ENCODE measurements at places on chromosomes 2 and 18.

DNA sequence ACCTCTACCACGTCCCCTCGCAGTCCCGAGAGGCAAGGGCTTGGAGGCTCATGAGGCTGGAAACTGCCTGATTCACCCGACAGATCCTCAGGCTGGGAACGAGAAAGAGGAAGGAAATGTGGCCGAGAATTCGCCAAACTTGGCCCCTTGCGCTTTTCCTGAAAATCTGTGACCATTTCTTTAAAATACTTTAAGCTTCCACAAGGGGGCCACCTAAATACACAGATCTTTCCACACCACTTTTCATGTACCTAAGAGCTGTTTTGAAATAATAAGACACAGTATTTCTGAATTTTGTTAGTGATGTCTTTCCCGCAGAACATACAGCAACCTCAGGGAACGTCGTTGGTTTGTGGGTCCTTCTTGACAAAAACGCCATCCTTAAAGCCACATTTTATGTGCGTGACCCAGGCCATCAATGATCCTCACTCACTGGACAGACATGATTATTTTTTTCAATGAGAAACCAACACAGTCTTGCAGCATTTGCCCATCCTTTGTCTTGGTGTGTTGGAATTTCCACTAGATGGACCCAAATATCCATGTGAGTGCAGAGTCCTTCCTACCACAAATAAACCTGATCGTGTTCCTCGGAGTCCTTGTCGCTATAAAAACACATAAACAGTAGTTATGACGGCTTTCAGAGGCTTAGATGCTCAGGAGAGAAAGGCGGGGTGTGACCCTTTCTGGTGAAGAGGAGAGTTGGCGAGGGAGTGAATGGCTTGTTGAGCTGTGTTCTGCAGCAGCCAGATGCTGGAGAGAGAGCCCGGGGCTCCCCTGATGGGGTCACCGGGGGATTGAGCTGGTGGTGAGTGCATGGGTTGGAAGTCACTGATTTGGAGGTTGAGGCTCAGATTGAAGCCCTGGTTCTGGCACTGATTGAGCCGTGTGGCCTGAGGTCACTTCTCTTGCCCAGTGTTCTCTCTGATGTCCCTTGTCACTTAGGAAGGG, 25.0 kb downstream of the DCDC2C start:
- no peak for DNase-seq

GRCh38 chr2:3151153-3151918, 226.3 kb downstream of the EIPR1 start:
- DNase-seq: no peak

DNA sequence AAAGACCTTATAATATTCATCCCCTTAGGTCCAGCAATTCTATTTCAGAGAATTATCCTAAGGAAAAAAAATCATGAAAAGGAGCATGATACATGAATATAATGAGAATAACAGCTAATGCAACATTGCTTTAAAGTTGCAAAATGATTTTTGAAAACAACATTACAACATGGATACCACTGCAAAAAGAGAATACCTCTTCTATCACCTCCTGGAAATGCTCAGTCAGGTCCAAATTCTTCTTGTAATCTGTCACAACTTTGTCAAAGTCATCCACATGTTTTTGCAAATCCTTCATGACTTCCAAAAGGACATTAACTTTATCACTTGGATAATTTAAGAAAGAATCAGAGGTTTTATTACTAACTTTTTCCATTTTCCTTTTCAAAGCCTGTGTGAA, 47.9 kb upstream of the TTN start:
- no peak for DNase-seq

- no peak for DNase-seq
Observed at GRCh38 chr18:38909972-38910371, 1344.4 kb upstream of the CELF4 start.

DNA sequence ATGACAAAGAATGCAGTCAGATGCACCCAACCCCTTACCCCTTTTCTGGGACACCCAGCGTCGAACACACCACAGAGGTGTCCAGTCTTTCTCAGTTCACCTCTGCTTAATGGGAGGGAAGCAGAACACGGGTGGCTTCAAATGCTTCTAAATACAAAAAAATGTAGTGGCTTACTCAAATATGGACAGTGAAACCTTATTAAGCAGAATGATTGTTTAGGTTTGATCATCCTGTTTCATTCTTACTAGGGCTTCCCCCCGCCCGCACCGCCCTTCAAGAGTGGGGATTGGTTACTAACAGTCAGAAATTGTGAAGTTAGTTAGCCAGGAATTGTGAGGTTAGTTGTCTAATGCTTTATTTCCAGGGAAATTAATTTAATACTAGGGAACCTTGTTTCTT, 21.6 kb downstream of the ATG16L1 start:
- no peak for DNase-seq

DNA sequence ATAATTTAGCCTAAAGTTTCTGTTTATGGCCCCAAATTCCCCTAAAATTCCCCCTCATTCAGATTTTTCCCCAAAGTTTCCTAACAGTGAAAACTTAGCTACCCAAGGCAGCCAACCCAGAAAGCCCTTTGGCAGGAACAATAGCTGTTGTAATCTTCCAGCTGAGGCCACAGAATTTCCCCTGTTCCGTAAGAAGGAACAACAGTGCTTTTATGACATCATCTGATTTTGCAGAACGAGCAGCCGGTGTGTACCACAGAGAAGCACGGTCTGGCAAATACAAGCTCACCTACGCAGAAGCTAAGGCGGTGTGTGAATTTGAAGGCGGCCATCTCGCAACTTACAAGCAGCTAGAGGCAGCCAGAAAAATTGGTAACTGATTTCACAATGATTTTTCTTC, 6.3 kb downstream of the TNFAIP6 start:
- no peak for DNase-seq

- no peak for DNase-seq
Observed at GRCh38 chr2:62030902-62031301, 125.4 kb downstream of the COMMD1 start.
